ENCODE measurements at places on chromosomes 6 and 20. TPM values are rescaled to one million over a fixed set of nuclear protein-coding genes. Genes with fewer than 3 reads are reported as not detected.
A peak's percentile ranks its signal among the peaks of the same experiment; 100 is the strongest.

DNA sequence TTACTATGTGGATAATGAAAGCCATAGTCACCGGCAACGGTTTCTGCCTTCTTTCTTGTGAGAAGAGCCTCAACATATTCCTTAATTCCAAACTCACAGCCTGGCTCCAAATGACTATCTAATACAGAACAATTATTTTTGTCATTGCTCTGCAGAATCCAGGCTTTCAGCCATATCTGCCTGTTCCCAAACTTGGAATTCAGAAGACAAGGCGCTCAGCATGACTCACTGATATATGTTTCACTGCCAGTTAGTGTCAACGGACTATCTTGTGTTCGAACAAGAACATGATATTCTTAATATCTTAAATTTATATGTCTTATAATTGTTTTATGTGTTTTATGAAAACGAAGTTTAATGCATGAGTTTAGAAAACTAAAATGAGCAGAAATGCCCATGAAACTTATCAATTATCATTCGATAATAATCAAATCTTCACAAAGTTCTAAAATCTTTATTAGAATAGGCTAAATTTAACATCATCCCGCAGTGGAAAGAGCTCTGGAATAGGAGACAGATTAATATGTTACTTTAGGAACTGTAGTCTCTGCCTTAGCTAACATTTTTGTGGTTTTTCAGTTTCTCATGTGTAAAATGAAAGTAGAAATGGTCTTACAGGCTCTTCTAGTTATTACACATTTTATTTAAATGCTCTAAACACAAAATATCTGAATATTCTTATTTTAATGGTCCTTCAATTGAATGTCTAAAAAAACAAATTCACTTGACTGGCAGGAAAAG lies 669.3 kb upstream of the GJE1 start:
- no peak for DNase-seq

DNA sequence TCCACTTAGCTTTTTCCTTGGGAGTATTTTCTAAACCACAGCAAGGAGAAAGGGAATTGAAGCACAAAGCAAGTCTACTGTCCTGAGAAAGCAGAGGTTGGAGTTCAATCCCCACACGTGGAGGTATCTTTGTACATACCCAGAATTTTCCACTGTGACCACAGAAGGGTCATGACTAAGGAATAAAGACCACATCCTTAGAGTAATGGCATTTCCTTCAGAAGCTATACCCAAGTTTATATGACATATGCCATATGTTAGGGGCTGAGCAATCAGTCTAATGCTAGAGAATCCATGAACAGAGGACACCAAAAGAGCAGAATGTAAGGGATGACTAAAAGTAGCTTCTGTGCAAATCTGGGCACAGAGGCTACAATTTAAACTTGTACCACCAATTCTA lies 46.4 kb downstream of the ATG5 start:
- no peak for DNase-seq

DNA sequence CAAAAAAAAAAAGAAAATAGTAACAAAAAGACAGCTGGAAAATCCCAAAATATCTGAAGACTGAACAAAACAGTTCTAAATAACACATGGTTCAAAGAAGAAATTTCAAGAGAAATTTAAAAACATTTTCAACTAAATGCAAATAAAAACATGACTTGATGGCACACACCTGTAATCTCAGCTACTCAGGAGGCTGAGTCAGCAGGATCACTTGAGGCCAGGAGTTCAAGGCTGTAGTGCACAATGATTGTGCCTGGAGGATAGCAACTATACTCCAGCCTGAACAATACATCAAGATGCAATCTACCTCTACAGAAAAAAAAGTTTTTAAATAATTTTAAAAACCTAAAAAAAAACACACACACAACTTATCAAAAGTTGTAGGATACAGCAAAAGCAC lies 21.6 kb upstream of the ASF1A start:
- DNase-seq, result no peak

DNA sequence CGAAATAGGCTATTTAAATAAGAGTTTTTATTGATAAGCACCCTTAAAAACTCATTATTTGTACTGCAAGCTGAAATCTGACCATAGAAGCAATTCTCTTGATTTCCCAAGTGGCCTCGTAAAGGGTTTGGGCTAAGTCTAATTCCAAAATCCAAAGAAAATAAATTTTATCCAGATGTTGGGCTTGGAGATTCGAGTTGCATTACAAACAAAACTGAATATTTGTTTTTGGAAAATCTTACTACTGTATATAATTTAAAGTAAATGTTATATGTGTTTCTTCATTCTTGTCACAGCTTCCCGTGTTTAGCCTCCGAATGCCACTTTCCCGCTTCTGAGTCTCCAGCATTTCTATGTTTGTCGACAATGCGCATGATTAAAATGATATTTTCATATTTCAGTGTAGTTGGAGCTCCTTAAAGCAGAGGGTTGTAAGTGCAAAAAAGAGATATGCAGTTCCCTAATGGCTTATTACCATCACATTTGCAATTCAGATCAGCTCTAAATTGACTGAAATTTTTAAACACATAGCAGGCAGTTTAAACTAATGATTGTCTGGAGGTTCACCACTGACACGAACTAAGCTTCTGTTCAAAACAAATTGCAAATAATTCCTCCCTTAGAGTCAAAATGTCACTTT lies 47.0 kb downstream of the PRL start:
- peak; percentile 57 for DNase-seq

DNA sequence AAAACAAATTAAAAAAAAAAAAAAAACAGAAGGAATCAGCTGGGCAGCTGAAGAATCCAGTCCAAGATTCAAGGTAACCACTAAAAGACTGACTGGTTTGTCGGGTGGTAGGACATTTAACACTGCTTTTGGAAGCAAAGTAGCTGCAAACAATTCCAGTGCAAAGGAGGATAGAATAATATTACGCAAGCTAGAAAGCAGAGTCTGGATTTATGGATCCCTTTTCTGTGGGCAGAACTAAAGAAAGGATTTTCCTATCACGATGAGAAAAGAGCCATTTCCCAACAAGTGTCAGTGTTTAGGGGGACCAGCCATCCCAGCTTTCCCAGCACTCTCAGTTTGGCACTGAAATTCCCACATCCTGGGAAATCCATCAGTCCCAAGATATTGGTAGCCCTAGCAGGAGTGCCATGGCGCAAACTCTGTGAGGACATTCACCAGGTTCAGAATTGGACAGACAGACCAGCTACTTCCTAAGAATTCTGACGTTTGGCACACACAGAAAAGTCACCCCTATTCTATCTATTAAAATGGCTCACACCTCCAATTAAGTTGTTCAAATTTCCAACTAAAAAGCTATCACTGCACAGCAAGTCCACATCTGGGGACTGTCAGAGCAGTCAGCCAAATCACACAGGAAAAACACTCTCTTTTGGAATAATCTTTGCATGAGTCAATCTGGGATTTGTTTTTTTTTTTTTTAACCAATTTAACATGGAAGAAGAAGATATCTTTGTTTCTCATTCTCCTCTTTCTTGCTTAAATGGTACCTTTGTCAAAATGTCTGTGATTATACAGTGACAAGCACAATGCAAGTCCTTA lies 356.8 kb upstream of the ARID1B start:
- no peak for DNase-seq

DNA sequence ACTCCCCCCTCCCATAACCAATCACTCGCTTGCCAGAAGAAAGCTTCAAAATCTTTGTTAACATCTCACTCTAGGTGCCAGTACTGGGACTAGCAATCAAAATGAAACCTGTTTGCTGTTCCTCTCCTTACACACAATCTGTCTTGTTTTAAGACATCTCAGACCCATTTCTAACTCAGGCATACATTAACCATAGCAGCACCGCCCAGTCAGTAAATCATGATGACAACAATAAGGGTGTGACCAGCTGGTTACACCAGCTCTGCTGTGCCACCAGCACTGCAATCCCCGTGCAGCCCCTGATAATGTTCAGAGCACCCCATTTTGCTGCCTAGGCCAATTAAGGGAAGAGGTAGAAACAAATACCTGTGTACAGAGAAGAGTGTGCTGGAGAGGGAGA lies 185.2 kb upstream of the TAB2 start:
- no peak for DNase-seq

DNA sequence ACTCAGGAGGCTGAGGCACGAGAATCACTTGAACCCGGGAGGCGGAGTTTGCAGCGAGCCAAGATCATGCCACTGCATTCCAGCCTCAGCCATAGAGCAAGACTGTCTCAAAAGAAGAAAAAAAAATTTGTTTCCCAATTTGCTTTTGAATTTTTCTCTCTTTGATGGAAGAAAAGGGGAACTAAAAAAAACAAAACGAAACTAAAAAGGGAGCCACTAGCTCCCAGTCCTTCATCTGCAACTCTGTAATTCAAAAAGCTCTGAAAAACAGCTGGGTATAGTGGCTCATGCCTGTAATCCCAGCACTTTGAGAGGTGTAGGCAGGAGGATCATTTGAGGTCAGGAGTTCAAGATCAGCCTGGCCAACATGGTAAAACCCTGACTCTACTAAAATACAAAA lies 9.5 kb downstream of the OVOL2 start:
- no peak for DNase-seq

DNA sequence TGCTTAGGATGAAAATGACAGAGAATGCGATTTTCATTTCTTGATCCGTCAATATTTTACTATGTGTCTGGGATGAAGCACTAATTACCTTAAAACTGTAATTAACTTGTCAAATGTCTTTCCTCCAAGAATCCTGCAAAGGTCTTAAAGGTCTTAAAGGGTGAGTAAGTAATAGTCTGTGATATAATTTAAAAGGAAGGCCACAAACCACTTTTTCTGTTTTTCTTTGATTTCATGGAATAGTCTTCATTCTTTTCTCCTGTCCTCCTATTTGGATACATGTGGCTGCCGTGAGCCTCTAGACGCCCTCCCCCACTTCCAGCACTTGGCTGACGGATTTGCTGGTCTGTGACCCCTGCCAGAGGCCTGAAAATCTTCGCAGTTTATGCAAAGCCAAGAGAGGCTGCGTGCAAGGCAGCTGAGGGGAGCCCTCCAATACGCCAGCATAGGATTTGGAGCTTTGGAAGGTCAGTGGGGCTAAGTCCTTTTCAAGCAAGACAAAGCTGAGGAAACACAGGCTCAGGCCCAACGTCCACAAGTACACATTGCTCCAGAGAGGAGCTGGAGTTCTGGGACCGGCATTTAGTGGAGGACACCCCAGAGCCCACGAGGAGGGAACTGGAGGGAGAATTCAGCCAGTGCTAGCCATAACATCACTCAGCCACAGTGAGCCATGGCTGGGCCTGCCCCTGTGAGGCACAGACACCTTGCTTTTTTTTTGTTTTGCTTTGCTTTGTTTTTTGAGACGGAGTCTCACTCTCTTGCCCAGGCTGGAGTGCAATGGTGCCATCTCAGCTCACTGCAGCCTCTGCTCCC lies 382.6 kb downstream of the SMOC2 start:
- no peak for DNase-seq

- DNase-seq, result no peak
These were observed 6.7 kb upstream of the TMEM30A start for GRCh38 chr6:75291331-75291730.

DNA sequence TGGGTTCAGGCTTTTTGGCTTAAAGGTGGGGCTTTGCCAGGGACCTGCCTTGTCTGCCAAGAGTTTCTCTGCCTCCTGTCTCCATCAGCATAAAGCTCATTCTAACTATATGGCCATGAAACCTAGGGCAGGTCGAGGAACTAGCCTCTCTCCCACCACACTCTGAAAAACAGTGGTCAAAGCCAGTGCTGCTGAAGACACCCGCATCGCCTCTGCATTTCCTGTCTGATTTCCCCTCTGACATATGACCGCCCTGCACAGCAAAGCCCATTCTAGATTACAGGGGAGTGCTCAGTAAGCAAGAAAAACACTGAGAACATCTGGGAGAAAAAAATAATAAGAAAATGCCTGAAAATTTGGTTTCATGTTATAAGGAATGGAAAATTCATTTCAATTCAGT lies 573.6 kb downstream of the PRKN start:
- DNase-seq, result no peak

- DNase-seq, result no peak
These were observed 44.6 kb upstream of the NT5E start for GRCh38 chr6:85405175-85405852.

- no peak for DNase-seq
These were observed 25.6 kb upstream of the MC3R start for GRCh38 chr20:56222945-56223344.

Gene CLVS2
- 0.10 TPM for total RNA-seq

Gene FYN
- total RNA-seq, result 145 TPM

Gene AGPAT4
- total RNA-seq, result 17.2 TPM

Gene TRIM10
- total RNA-seq, result 2.2 TPM

Gene TLDC2
- total RNA-seq, result 0.59 TPM

Gene HLA-DQB2
- total RNA-seq, result 6.4 TPM

Gene CFB
- total RNA-seq, result 2.2 TPM

Gene DUSP15
- total RNA-seq, result 3.2 TPM

All from skin of body (tissue), 3 donors.